ENCODE measurements at places on chromosomes 1 and 21.

GRCh38 chr1:198030682-198031081 lies 113.5 kb downstream of the LHX9 start:
- DNase-seq = no peak

GRCh38 chr1:229076195-229076594 lies 194.7 kb upstream of the RAB4A start:
- no peak for DNase-seq

DNA sequence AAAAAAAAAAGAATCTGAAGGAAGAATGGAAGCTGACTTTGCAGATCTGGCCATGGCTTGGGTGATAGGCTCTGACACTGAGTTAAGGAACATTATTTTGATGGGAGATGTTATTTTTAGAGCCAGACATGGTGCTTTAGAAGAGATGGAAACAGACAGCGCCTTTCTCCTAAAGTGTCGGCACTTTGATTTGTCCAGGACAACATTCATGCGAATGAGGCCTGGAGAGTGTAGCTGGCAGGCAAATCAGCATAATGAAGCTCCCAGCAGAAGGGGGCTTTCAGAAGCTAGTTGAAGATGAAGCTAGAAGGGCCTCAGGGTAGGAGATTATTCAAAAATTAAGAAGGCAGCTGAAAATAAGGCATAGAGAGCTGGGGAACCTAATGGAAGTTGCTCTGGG lies 397.7 kb downstream of the RWDD3 start:
- no peak for DNase-seq

DNA sequence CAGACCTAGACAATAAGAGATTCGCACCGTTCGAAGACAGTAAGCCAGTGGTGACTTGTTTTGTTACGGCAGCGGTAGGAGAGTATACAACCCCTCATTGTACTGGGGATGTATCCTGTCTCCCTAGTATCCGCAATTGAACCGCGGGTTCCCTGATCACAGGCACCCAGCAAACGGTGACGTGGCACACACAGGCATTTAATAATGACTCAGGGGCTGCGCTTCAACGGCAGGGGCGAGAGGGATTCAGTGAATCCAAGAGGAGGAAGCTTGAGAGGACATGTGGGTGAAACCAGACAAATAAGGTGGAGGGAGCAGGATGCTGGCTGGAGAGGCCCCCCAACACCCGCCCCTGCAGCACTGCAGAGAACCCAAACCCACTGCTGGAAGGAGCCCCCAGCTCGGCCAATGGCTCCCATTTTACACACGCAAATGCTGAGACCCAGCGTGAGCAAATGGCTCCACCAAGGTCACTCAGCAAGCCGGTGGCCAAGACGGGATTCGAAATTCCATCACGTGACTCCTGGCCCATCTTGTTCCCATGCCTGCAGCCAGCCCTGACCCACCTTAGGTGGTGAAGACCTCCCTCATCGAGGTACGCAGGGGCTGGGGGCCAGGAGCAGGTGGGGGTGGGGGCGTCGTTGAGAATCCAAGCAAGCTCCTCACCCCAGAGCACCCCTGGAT lies 149.9 kb downstream of the SYF2 start:
- DNase-seq = no peak

DNA sequence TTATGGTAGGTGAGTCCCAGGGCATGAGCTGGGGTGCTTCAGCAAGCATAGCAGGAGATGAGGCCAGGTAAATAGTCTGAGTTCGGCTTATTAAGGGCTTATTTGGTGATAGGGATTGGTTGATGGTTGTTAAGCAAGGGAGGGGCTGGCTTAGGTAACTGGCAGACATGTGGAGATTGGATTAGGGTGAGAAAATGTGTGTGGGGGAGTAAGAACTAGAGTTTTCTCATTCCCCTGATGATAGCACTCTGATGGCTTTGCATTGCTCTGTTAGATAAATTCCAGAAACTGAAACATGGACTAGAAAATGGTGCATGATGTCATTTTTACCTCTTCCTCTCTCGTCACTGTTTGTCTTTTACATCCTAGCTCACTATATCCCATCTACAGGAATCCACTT lies 53.6 kb downstream of the FGGY start:
- no peak for DNase-seq

DNA sequence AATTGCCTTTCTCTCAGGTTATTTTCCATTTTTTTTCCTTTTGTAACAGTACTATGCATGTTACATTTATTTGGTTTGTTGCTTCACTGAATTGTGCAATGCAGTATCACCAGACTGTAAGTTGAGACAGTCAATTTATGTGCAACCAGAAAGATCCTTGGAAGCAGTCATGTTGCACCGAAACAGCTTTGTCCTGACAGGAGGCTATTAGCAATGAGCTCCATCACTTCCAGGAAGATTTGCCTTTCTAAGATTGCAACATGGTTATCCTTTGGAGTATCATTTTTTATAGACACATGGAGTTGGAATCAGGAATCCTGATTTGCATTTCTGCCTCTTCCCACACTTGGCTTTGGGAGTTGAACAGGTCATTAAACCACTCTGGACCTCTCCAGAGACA lies 84.5 kb upstream of the ST6GALNAC5 start:
- DNase-seq = no peak

- DNase-seq = no peak
Measured at GRCh38 chr1:7437036-7437435, 334.1 kb upstream of the VAMP3 start.

- DNase-seq = no peak
Measured at GRCh38 chr1:116502671-116503314, 68.0 kb downstream of the CD58 start.

- no peak for DNase-seq
Measured at GRCh38 chr1:198254948-198255347, 98.2 kb downstream of the NEK7 start.

DNA sequence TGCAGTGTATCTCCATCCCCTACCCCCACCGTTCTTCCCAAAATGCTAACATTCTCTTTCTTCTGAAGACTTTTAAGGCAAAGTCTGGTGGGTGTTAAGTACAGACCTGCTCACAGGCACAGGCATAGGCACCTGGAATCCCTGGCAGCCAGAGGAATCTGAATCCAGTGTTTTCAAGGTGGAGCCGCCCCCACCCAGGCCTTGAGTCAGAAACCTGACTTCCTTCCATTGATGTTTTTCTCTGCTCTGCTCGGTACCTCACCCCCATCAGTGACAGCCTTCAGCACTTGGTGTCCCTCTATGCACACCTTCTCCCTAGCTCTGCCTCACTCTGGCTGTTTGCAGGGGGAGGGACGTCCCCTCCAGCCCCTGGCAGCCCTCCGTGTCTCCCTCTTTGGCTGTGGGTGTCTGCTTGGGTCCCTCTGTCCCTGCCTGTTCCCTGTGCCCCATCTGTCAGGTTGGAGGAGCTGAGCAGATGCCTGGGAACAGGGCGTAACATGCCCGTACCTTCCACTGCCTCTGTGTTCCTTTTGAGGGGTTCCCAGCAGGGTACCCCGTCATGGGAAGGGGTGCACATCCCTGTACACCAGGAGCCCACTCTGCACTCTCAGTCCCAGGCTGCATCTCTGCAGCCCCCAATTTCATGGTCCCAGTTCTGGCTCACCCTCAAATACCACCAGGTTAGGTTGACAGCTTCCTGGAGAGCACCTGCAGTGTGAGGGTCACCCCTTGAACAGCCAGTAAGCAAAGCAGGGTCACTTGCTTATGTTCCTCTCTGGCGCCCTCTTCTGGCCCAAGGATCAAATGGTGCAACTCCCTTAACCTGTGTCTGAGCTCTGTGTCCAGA lies 6.7 kb downstream of the NCDN start:
- DNase-seq = peak; percentile 74

- DNase-seq = no peak
Measured at GRCh38 chr1:156136970-156137483, 16.4 kb upstream of the SEMA4A start.

DNA sequence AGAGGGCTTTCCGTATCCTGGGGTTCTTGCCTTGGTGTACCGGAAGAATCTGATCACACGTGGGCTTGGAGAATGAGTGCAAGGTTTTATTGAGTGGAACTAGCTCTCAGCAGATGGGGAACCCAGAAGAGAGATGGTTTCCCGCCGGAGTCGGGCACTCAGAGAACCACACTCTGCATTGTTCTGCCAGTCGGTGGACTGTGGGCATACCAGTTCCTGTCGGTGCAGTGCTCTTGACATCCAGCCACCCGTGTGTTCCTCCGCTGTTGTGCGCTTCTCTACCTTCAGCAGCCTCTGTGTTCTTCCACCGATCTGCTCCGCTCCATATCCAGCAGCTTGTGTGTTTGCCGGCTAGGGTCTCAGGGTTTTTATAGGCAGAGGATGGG lies 10.8 kb upstream of the PPIE start:
- DNase-seq = no peak

GRCh38 chr1:39105061-39105840 lies 79.1 kb downstream of the NDUFS5 start:
- DNase-seq = peak; percentile 76

- no peak for DNase-seq
Measured at GRCh38 chr1:11352816-11353799, 80.1 kb downstream of the UBIAD1 start.

- DNase-seq = no peak
Measured at GRCh38 chr1:15418806-15419515, 9.3 kb downstream of the EFHD2 start.

GRCh38 chr1:200892546-200892945 lies 2.2 kb upstream of the INAVA start:
- DNase-seq = no peak

GRCh38 chr1:115440733-115441132 lies 102.7 kb upstream of the NGF start:
- DNase-seq = no peak

- DNase-seq = no peak
Measured at GRCh38 chr1:243281672-243282071, 25.8 kb downstream of the SDCCAG8 start.

- DNase-seq = no peak
Measured at GRCh38 chr1:30325085-30325935, 398.1 kb downstream of the MATN1 start.

GRCh38 chr1:77015748-77016341 lies 148.6 kb downstream of the ST6GALNAC5 start:
- peak; percentile 52 for DNase-seq

GRCh38 chr1:162943622-162944021 lies 82.6 kb upstream of the CCDC190 start:
- no peak for DNase-seq

DNA sequence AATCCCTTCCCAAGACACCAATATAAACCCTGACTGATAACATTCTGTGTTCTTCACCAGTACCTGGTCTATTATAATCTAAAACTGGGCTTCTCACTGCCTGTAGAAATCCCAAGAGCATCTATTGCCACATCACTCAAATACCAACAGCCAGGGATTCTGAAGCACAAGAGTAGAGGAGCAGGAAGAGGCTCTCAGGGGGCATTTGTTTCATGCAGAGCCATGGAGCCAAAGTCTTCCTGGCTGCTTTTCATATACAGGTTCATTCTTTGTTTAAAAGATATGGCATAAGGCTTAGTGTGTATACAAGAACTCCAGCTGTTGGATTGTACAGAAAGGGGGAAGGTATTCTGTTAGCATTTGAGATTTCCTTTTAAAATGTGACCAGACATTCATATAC lies 38.2 kb upstream of the USH2A start:
- DNase-seq = no peak
